Non-pigmented ciliary epithelial cell (primary cell): ENCODE measurements at places on chromosomes 2 and 18.

DNA sequence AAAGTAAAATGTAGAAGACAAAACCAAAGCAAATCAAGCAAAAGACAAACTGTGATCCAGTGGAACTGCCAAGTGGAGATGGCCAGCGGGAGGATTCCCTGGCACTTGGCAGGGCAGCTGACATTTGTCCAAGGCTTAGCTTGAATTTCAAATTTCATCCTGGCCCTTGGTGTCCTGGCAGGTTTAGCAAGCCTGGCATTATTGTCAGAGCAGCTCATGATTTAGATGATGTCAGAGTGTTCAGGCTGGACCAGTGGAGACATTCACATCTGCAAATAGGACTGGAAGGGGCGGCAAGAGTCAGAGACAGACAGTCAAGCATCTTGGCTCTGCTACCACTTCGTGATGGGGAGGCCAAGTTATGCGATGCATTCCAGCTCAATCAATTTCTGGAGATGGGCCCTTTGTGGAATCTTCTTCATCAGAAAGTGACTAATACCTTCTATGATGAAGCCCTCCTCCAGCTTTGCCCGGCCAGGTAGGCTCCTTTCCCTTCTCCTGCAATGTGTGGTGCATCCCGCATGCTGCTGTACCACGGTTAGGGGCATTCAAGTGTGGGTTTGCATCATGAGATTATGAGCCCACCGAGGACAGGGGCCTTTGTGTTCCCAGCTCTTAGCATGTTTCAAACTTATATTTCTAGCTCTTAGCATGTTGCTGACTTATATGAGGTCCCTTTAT lies 199.7 kb downstream of the ANKRD30B start:
- DNase-seq: no peak

DNA sequence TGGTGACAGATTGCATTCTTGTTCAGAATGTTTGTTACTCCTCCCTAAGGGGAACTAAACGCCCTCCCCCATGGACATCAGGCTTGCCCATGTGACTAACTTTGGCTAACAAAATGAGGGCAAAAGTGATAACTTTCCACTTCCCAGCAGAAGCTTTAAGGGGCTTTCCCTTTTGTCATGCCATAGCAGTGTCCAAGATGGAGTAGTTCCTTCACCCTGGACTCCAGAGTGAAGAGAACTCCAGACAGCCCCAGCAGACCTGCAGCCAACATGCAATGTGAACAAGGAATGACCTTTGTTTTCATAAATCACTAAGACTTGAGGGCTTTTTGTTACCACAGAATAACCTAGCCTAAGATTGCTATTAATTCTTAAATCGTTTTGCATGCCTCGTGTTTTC lies 163.5 kb downstream of the ZEB2 start:
- no peak for DNase-seq

- no peak for DNase-seq
Observed at GRCh38 chr2:134462791-134463698, 209.2 kb downstream of the MGAT5 start.

DNA sequence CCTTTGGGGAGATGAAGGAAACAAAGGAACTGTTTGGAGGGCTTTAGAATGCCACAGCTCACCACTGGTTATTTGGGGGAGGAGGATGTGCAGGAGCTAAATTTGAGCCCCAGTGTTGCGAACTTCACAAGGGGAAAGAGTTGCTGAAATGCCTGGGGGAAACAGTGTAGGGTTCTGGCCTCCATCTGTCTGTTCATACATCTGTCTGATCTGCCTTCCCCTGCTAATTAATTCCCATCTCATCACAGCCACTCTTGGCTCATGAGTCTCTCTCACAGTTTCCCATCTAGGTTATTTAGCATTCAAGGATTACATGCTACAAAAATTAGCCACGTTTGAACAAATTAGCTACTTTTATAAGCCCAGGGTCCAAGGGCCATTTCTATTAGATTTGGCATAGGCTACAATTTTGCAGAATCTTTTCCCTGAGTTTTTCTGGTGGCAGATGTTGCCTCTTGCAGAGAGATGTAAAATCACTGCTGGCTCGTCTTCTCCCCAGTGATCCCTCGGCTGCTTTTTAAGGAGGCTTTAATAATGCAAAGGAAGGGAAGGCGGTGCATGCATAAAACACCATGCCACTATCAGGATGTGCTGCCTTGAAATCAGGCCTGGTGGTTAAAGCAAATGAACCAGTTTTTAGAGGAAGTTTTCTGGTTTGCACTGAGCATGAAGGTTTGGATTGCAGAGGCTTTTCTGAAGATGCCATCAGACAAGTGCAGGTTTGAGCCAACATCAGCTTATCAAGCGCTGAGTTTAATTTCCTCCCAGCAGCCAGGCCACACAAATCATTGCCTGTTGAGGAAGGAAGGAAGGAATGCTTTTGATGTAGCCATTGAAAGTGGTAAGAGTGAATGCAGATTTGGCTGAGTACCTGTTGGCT lies 35.0 kb downstream of the ADD2 start:
- no peak for DNase-seq

DNA sequence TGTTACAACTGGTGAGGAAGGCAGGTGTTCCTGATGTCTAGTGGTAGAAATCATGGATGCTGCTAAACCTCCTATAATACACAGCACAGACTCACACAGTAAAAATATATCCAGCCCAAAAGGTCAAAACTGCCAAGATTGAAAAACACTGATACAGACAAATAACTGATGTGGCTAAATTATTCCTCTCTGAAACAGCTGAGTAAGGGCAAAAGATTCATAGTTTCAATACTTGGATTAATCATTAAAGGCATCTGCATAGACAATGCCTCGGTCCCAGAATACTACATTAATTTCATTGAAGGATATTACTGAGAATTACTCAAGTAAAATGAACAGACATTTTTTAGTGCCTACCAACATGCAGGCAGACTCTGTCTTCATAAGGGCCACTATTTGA lies 180.7 kb upstream of the CRIM1 start:
- no peak for DNase-seq

GRCh38 chr2:71894261-71894660 lies 253.4 kb downstream of the CYP26B1 start:
- DNase-seq: no peak

- no peak for DNase-seq
Observed at GRCh38 chr2:1521191-1521877, 108.1 kb downstream of the TPO start.
